ENCODE measurements at places on chromosomes 4 and X. TPM values are rescaled to one million over a fixed set of nuclear protein-coding genes. Genes with fewer than 3 reads are reported as not detected.

The ZNF518B gene
- 9.0 TPM for total RNA-seq

The UCP1 gene
- 0.29 TPM for total RNA-seq

The NSG1 gene
- 56.6 TPM for total RNA-seq

- H3K4me1 ChIP-seq = no peaks in the 10 kb centered on the region
- H3K4me3 ChIP-seq = no peak overlapping the region
- no peaks in the 10 kb centered on the region for H3K27me3 ChIP-seq
Measured at GRCh38 chr4:20883231-20883630, 183.0 kb downstream of the PACRGL start.

DNA sequence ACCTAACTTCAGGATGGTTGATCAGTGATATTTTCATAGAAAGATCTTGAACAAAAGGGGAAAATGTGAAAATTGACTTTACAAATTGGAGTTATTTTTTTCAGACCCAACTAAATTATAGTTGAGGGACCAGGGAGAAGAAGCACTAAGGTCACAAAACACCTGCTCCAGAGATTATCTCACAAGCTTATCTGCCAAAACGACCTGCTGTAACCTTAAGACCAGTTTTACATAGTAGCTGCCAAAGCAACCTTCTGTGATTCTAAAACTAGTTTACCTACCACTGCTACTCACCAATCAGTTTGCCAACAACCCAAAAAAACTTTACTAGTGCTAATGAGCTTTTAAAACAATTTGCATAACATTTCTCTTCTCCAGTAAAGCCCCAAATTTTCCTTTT, 972.1 kb downstream of the C4orf33 start:
- H3K4me3 ChIP-seq = no peak overlapping the region
- no peak overlapping the region for H3K27ac ChIP-seq
- no peaks in the 10 kb centered on the region for H3K4me1 ChIP-seq

DNA sequence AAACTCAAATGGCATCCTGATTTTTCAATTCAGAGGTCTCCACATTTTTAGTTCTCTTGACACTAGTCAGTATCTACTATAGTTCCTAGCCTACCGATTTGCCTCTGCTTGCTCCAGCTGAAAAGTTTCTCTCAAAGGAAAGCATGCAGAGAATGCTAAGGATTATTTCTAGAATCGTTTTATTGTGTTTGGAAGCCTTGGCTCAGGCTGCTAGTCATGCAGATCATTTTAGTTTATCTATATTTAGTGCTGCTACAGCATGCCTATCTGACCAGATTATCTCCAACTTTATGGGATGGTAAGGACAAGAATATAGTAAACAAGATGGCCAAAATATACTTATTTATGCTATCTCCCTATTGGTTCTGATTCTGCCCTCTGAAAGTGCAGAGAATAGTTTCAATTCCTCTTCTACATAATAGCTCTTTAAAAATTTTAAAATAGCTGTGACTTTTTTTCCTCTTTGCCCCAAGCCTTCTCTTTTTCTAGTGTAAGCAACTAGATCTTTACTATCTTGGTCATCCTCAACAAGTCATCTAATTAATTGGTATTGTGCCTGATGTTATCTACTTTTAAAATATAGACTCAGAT, 15.7 kb upstream of the DRP2 start:
- no peaks in the 10 kb centered on the region for H3K4me1 ChIP-seq
- H3K4me3 ChIP-seq = no peak overlapping the region
- no peak for DNase-seq
- H3K27ac ChIP-seq = no peak overlapping the region
- no peaks in the 10 kb centered on the region for H3K36me3 ChIP-seq

- no peaks in the 10 kb centered on the region for H3K36me3 ChIP-seq
- no peak overlapping the region for H3K4me3 ChIP-seq
Measured at GRCh38 chr4:155703486-155704247, 37.0 kb downstream of the GUCY1A1 start.

All from H1 (cell line).